Fibroblast of skin of back (primary cell): ENCODE measurements at places on chromosomes 6 and 20.

DNA sequence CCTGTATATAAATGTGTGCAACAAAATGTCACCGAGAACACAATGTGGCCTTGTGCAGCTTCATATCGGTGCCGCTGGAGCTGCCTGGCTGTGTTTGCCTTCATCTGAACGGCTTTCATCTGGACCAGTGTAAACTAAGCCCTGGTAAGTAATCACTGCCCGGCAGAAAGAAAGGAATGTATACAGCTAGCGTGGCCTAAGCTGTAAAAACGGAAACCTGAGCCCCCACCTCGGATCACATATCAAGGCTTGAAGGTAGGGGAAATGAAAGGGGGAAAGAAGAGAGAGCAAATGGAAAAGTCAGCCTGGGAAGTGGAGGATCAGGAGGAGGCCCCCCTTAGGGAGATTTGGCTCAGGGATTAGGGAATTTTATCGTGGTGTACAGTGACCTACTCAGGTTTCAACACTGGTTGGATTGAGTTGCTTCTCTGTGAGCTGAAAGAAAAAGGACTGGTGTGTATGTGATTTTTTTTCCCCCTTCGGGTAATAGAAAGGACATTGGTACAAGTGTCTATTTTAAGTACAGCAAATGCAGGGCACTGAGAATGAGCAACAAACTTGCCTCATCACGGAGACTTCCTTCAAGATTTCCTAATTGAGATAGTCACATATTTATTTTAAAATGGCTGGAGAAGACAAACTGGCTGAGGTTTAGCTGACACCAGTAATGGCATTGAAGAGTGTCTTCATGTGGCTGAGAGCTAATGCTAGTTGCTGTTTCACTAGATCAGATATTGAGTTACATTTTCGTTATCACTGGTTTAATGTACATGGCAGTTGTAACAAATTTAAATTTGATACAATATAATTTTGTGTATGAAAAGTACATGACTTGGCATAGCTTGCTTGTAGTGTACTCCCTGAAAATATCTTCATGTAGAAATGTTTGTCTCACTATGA, 3.5 kb downstream of the SOBP start:
- no peak for DNase-seq

DNA sequence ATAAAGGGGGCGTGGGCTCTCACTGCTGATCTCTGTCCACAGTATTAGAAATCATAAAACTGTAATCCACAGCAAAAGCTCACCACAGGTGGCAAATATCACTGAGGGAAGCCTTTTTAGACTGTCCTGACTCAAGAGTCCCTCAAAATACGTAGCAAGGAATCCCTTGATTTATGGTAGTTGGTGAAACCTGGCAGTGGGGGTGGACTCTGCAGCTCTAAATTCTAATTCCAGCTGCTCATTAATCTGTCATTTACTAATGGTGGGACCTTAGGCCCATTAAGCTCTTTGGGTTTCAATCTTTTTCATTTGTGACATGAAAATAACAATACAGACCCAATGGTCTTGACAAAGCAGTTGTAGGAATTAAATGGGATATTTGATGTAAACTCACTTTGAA, 32.3 kb downstream of the GMDS start:
- no peak for DNase-seq

GRCh38 chr6:154397491-154398195, 41.0 kb upstream of the IPCEF1 start:
- no peak for DNase-seq

GRCh38 chr6:14593286-14593685, 475.7 kb downstream of the CD83 start:
- DNase-seq, result no peak

- DNase-seq, result no peak
Measured at GRCh38 chr6:6393069-6393529, 72.6 kb upstream of the F13A1 start.

- DNase-seq, result no peak
Measured at GRCh38 chr6:93417421-93418013, 1.8 kb downstream of the EPHA7 start.

DNA sequence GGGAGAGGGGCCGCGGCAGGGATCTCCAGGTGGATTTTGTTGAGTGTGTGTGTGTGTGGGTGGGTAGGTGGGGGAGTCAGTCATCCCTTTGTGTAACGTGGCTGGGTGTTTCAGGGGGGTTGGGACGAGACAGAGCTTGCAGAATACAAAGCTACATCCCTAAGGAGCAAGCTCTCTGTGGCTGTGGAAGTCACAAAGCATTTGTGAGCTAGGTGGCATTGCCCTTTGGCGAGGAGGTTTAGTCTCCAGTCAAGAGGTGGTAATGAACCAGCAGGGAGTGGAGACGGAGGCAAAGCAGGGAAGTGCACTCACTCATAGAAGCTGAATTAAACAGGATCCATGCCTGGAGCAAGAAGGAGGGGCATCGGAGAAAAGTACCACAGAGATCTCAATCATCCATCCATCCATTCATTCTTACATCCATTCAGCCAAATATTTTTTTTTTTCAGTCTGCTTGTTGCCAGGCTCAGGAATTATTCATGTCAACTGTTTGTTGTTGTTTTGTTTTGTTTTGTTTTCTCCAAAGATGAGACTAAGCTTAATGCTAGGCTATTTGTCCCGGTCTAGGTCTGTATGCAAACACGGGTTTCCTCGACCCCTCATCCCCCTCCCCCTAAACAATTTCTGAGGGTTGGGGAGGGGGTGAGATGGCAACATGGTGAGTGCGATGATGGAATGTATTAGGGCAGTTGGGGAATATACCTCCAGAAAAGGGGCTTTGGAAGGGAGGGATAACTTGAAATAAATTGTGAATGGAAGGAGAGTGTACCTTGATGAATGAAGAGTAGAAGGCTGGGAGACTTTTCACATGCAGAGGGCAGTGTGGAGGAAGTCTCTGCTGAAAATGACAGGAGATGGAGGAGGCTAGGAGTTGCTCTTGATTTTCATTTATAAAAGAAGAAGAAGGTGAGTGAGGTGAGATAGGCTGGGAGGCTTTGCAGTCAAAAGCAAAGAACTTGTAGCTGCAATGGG, 1.0 kb downstream of the HCRTR2 start:
- DNase-seq, result no peak

- DNase-seq, result peak; percentile 37
Measured at GRCh38 chr6:136550330-136551071, at the start of gene MAP7. MAP7 (minus strand) TSS chr6:136550422; CDS start chr6:136550408, 14 bp downstream.

DNA sequence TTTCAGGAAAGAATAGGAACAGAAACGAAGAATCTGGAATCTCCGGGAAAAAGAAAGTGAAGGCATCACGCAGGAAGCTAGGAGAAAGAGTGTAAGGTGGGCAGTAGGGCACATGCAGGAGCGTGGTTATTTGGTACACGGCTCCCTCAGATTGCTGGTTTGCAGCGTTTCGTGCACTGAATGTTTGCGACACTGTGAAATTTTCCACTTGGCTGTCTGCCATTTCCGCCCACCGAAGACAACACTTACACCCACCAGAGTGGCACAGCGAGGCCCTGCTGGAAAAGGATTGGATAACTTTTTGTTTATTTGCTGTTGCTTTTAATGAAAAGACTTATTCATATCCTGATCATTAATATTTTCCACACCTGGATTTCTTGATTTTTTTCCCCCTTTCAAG, 248.3 kb downstream of the GMPR start:
- DNase-seq, result no peak

- no peak for DNase-seq
Measured at GRCh38 chr6:70667256-70667710, 400 bp upstream of the SMAP1 start.

DNA sequence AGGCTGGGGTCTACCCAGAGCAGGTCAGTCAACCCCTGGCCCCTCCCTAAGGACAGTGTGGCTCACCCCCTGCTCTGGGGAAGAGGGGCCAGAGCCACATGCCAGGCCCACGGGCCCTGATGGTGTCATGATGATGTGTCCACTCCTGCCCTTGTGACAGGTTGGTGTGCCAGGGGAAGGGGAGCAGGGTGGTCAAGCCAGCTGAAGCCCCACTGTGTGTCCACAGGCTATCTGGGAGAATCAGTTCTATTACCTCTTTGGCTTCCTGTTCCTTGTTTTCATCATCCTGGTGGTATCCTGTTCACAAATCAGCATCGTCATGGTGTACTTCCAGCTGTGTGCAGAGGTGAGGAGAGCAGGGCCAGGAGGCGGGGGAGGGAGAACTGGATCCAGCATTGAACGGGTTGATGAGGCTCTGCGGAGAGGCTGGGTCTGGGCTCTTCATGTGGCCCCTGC, 47.7 kb downstream of the PLAGL2 start:
- DNase-seq, result no peak

DNA sequence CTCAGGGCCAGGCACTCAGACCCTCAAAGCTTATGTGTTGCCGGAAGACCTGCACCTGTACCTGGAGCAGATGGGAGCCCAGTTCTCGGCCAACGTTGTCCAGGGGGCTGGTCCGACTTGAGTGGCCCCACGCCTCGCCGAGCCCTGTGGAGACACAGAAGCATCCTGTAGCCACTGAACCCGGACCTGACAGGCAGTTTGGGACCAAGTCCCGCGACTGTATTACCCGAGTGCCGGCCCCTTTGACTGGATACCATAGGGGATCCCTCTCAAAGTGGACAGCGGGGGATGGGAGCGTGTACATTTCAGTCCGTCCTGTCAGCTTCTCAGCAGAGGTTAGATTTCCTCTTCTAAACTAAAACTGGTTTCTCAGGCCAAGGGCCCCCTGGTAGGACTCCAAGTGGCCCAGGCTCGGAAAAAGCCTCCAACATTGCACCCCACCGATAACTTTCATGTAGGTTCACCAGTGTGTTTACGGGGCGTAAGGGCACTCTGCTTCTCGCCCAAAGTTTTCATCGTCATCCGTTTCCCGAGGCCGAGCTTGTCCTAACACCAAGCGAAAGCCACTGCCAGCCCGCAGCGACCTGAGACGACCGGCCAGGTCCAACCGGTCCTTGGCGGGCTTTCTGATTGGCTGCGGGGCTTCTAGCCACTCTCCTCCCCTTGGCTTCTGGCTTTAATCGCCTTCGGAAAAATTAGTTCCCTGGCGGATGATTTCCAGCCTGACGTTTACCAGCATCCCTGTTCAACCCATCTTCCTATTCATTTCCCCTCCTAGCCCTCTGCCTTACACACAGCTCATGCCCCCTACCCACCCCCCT, 10.8 kb downstream of the SIM1 start:
- no peak for DNase-seq

DNA sequence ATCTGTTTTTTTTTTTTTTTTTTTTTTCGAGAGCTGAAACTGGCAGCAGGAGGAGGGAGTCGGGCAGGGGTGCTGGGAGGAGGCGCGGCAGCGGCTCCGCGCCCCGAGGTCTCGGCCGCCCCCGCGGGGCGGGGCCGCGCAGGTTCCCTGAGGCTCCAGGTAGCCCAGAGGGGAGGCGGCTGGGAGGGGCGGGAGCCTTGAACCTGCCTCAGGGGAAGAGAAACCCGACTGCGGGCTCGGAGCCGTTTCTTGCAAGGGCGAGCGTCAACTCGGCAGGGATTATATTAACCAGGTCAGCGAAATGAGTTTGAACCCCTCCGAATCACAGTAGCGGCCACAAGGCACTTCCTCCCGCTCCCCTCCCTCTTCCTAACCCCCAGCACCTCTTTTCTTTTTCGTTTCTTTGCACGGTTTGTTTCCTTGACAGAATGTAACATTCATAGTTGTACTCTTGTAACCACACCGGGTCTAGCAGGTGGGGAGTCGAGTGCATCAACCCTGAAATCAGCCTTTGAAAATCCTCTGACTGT, 2.0 kb downstream of the MYB start:
- no peak for DNase-seq

DNA sequence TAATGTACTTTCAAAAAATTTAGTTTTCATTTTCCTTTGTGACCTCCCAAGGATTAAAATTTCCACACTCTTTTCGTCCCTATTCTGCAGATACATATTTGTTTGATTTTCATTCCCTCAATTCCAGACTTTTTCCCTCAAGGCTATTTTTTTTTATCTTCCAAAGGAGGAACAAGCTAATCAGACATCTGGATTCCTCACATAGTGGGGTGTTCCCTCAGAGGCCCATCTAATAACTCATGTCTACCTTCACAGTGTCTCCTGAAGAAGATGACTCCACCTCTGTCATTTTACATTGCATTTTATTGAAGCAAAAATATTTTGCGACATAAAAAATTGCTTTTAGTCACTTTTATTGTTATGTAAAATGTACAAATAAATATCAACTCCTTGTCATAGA, 122.2 kb downstream of the RFPL4B start:
- peak; percentile 34 for DNase-seq

DNA sequence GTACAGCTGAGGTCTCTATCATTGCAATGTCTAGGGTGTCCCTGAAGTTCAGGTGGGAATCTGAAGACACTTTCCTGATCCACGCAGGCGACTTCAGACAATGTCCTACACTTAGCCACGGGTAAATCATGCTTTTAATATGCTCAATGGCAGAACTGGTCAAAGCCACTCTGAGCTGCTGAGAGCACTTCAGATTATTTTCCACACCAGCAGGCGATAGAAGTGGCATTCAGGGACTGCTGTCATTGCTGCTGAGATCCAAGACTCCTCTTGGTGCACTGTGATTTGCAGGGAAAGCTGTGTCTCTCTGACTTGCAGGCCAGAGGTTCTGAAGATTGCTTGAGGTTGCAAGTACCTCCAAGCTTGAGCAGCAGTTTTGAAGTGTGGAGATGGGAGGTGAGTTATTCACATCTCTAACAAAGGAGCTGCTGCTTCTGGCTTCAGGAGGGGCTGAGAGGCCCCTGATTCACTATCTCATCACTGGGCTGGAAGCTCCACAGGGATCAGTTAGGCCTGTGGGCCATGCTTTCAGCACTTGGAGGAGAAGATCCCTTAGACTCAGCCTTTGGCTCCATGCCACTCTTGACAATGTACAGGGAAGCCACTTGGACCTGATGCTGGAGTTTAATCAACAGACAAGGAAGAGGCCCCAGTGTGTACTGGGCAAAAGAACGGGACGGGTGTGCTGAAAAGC, 2.9 kb upstream of the SSTR4 start:
- DNase-seq, result no peak

DNA sequence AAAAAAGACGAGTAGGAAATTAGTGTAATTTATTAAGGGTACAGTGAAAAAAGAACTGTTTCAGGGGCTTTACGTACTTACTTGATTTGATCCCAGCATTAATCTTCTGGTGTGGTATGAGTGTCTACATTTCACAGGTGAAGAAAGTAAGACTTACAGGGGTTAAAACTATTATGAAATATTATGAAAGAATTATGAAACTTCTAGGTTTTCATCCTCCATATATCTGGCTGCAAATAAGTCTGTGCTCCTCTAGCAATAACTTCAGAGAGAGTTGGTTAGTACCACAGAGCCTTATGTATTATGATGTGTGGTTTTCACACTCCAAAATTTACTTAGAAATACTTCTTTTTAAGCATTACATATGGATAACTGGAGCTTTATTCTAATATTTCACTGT, 41.9 kb downstream of the ZFAND3 start:
- no peak for DNase-seq

- no peak for DNase-seq
Measured at GRCh38 chr6:143692696-143693095, 14.9 kb downstream of the PHACTR2 start.

- DNase-seq, result no peak
Measured at GRCh38 chr20:4089756-4090487, 74.6 kb upstream of the RNF24 start.

GRCh38 chr6:165574220-165575157, 88.6 kb downstream of the PDE10A start:
- no peak for DNase-seq

- DNase-seq, result peak; percentile 45
Measured at GRCh38 chr20:34834459-34834893, 9.0 kb upstream of the NCOA6 start.
